Gastroesophageal sphincter (tissue), 4 donors: ENCODE measurements at places on chromosomes 1 and 21.

DNA sequence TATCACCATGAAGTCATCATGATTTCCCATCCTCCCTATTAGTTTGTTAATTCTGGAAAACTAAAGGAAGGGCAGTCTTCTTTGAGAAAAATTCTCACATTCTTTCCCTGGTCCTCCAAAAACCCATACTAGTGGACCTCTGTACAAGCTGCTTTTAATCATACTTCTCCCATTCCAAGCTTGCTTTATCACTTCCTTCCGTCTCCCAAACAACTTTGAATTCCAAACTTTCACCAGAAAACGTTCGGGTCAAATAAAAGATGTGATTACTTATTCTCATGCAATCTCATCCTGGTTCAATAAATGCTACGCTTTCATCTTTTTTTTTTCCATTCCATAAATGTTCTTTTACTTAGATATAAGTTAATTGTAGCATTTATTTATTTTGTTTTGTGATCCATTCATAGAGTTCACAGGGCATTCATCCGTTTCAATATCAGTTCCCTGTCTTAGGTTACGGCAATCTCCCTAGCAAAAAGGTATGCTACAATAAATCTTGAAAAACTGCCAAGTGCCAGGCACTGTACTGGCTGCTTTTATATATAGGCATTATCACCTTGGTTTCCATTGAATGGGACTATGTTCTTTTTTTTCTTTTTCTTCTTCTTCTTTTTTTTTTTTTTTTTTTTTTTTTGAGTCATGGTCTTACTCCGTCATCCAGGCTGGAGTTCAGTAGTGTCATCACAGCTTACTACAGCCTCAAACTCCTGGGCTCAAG lies 100.2 kb upstream of the GREM2 start:
- ATAC-seq = no peak

- ATAC-seq = no peak
Measured at GRCh38 chr1:209882942-209883340, 55.1 kb upstream of the SYT14 start.

GRCh38 chr1:186059752-186060151 lies 315.3 kb downstream of the TPR start:
- ATAC-seq = no peak

- no peak for ATAC-seq
Measured at GRCh38 chr1:224498574-224499170, 64.1 kb upstream of the WDR26 start.

- ATAC-seq = no peak
Measured at GRCh38 chr1:49199564-49199963, 422.9 kb upstream of the BEND5 start.

- ATAC-seq = no peak
Measured at GRCh38 chr1:17629460-17629859, 90.0 kb downstream of the ARHGEF10L start.
